ENCODE measurements at places on chromosomes 11 and 22. TPM values are rescaled to one million over a fixed set of nuclear protein-coding genes. Genes with fewer than 3 reads are reported as not detected.

The LRRC32 gene
- total RNA-seq = 20.2 TPM

The OR2D3 gene
- total RNA-seq = not detected

The HTR3B gene
- not detected for total RNA-seq

The NAALADL1 gene
- 2.7 TPM for total RNA-seq

The HBG2 gene
- total RNA-seq = not detected

The SULT4A1 gene
- not detected for total RNA-seq

The SERGEF gene
- 24.1 TPM for total RNA-seq

The C11orf87 gene
- total RNA-seq = not detected

The PTPRCAP gene
- total RNA-seq = 3.1 TPM

The APOBEC3B gene
- 2.1 TPM for total RNA-seq

The KIRREL3 gene
- not detected for total RNA-seq

- no peak for DNase-seq
- H3K4me3 ChIP-seq = no peak overlapping the region
- H3K27me3 ChIP-seq = no peaks in the 10 kb centered on the region
- H3K27ac ChIP-seq = no peak overlapping the region
- H3K36me3 ChIP-seq = no peaks in the 10 kb centered on the region
- H3K4me1 ChIP-seq = no peaks in the 10 kb centered on the region
Observed at GRCh38 chr11:90364527-90364926, 141.7 kb upstream of the CHORDC1 start.

GRCh38 chr11:70002433-70002832 is 75.7 kb upstream of the ANO1 start:
- no peak for DNase-seq
- H3K4me1 ChIP-seq = peaks cover 8% of the 10 kb centered on the region
- H3K36me3 ChIP-seq = no peaks in the 10 kb centered on the region
- no peak overlapping the region for H3K4me3 ChIP-seq
- peaks cover 9% of the 10 kb centered on the region for H3K27me3 ChIP-seq

DNA sequence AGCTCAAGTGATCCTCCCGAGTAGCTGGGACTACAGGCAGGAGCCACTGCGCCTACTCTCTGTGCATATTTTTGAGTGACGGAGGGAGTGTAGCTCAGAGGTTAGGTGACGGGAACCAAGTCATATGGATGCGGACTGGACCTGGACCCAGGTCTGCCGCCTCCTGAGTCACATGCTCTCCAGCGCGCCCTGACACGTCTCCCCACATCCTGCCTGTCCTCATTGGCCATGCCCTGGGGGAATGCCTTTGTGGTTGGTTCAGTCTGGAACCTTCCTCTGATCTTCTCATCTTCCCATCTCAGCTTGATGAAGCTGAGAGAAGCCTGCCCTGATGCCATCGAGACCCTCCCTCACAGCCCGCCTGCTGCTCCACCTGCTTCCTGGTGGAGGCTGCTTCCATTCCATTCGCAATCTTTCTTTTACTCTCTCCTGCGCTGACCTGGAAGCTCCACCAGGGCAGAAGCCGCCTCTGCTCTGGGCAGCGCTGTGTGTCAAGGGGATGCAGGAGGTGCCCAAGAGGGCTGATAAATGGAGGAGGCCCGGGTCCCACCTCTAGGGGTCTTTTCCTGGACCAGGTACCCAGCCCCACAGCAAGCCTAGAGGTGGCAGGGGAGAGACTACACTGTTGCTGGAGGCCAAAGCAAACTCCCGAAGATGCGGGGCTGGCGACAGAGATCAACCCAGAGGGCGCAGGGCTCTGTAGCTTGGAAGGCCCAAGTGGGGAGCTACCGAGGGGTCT is 13.9 kb upstream of the BAIAP2L2 start:
- H3K4me3 ChIP-seq = no peak overlapping the region
- no peak overlapping the region for H3K27ac ChIP-seq
- peaks cover 47% of the 10 kb centered on the region for H3K4me1 ChIP-seq
- no peaks in the 10 kb centered on the region for H3K27me3 ChIP-seq

DNA sequence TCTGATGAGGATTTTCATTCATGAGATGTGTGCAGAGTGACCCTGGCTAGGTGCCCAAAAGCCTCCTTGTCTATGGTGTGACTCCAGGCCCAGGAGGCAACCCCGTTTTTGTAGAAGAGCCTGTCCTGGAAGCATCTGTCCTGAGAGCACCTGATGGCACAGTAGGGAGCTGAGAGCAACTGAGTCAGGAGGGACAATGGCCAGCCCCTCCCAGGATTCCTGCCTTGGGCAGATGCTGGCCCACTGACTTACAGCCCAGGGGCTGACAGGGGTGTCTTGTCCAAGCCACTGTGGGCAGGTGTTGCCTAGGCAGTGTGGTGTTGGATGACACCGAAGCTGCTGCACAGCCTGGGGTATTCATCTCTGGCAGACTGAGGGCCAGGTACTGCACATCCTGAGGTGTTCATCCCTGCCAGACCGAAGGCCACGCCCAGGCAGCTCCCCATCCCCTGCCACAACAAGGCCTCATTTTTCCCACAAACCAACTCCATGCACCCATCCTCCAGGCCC is 3.2 kb upstream of the RFPL2 start:
- H3K4me1 ChIP-seq = peaks cover 14% of the 10 kb centered on the region
- no peaks in the 10 kb centered on the region for H3K36me3 ChIP-seq
- no peak overlapping the region for H3K4me3 ChIP-seq
- DNase-seq = no peak
- H3K27ac ChIP-seq = no peak overlapping the region

DNA sequence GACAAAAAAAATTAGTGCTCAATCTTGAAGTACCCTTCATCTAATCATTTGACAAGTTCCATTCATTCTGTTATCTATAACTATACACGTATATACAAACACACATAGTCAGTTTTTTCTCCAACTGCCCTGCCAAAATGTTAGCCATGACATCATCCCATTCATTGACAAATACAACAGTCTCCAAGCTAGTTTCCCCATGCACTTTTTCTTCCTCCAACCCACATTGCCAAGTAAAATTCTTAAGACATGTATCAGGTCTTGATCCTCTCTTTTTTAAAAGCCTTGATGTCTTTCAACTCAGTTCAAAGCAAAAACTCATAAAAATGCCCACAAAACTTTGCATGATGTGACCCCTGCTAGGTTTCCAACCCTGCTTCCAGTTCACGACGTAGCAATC is 58.1 kb downstream of the DDI1 start:
- no peaks in the 10 kb centered on the region for H3K27me3 ChIP-seq
- no peak for DNase-seq
- H3K4me1 ChIP-seq = no peaks in the 10 kb centered on the region
- H3K27ac ChIP-seq = no peak overlapping the region

DNA sequence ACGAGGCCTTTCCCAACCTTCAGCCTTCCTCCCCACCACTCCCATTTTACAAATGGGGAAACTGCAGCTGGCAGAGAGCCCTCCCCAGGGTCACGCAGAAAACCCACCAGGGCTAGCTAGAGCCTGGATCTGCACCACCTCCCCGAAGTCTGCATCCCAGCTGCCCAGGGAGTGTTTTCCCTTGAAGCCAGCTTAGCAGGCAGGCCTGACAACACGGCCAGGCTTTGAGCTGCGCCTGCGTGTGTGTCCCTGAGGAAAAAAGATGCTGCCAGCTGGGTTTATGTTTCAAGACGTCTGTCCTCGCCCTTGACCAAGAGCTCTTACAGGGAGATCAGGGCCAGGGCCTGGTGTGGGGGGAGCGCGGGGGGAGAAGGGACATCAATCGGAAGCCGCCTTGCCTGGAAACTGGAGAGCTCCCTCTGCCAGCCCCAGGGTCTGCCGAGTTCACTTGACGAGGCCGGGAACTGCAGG is 20.3 kb downstream of the WNT11 start:
- no peak overlapping the region for H3K4me3 ChIP-seq
- no peaks in the 10 kb centered on the region for H3K36me3 ChIP-seq

- H3K4me1 ChIP-seq = no peaks in the 10 kb centered on the region
- H3K36me3 ChIP-seq = no peaks in the 10 kb centered on the region
- no peak for DNase-seq
- H3K27me3 ChIP-seq = no peaks in the 10 kb centered on the region
- H3K4me3 ChIP-seq = no peak overlapping the region
Observed at GRCh38 chr11:46970913-46971625, 34.5 kb downstream of the CSTPP1 start.

- no peak overlapping the region for H3K4me3 ChIP-seq
- H3K4me1 ChIP-seq = peaks cover 34% of the 10 kb centered on the region
- H3K27me3 ChIP-seq = no peaks in the 10 kb centered on the region
- H3K36me3 ChIP-seq = peaks cover 53% of the 10 kb centered on the region
- DNase-seq = no peak
Observed at GRCh38 chr22:31618471-31619176, 43.4 kb downstream of the PISD start.

DNA sequence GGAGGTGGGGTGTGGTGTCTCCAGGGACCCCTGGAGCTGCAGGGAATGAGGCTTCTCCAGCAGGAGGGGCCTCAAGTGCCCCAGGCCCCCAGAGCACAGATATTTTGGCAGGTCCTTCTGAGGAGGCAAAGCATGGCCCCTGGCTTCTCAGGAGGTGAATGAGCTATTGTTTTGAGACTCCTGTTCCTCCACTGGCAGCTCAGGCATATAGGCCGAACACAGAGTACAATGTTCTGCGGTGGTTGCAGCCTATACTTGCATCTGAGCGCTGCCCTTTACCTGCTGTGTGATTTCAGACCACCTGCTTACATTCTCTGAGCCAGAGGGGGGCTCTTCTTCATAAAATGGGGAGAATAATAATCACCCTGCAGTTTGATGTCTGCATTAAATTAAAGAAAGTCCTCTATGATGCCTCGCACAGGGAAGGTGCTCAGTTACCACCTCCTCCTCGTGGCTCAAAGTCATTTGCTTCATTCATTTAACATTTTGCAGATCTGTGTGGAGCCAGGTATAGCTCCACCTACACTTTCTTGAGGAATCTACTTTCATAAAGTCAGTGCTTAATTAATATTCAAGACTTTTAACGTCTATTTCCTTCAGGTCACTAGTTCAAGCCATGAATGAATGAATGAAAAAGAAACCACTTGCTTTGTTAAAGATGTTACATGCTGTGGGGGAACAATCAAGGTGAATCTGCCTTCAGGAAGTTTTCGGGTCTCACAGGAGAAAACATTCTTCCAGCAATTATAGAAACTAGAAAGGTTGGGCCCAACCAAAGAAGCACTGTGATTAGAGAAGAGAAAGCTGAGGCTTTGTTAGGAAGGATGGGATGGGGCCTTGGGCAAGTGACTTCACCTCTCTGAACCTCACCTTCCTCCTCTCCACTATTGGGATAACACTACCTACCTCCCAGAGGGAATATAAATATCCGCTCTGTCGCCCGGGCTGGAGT is 68.4 kb downstream of the ADAMTS15 start:
- no peak overlapping the region for H3K27ac ChIP-seq
- DNase-seq = no peak
- no peak overlapping the region for H3K4me3 ChIP-seq
- peaks cover 16% of the 10 kb centered on the region for H3K4me1 ChIP-seq

- H3K27ac ChIP-seq = no peak overlapping the region
- H3K27me3 ChIP-seq = no peaks in the 10 kb centered on the region
- H3K4me3 ChIP-seq = no peak overlapping the region
Observed at GRCh38 chr11:124346311-124346955, 26.4 kb upstream of the OR8D2 start.

DNA sequence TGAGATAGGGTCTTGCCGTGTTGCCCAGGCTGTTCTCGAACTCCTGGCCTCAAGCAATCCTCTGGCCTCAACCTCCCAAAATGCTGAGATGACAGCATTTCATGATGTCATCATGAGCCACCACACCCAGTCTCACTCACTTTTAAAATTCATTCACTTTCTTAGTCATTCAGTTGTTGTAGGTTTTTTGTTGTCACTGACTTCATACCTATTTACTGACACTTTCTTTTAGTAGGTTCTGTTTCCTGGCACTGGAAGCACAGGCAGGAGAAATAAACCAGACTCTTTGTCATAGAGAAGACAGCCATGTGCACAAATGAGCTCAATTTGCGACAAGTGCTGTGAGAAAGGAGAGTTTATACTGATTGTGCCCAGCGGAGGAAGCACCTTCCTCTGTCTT is 10.5 kb downstream of the ART5 start:
- no peak overlapping the region for H3K4me3 ChIP-seq
- H3K4me1 ChIP-seq = no peaks in the 10 kb centered on the region
- H3K36me3 ChIP-seq = no peaks in the 10 kb centered on the region
- no peak overlapping the region for H3K27ac ChIP-seq
- H3K27me3 ChIP-seq = no peaks in the 10 kb centered on the region

GRCh38 chr11:15742626-15743519 is 613.5 kb downstream of the SOX6 start:
- no peak for DNase-seq
- no peaks in the 10 kb centered on the region for H3K27me3 ChIP-seq
- no peak overlapping the region for H3K4me3 ChIP-seq
- H3K27ac ChIP-seq = no peak overlapping the region
- H3K4me1 ChIP-seq = no peaks in the 10 kb centered on the region

- no peak overlapping the region for H3K27ac ChIP-seq
- H3K36me3 ChIP-seq = no peaks in the 10 kb centered on the region
- H3K4me3 ChIP-seq = no peak overlapping the region
- no peak for DNase-seq
- no peaks in the 10 kb centered on the region for H3K4me1 ChIP-seq
- H3K27me3 ChIP-seq = no peaks in the 10 kb centered on the region
Observed at GRCh38 chr11:70031631-70032469, 46.3 kb upstream of the ANO1 start.

DNA sequence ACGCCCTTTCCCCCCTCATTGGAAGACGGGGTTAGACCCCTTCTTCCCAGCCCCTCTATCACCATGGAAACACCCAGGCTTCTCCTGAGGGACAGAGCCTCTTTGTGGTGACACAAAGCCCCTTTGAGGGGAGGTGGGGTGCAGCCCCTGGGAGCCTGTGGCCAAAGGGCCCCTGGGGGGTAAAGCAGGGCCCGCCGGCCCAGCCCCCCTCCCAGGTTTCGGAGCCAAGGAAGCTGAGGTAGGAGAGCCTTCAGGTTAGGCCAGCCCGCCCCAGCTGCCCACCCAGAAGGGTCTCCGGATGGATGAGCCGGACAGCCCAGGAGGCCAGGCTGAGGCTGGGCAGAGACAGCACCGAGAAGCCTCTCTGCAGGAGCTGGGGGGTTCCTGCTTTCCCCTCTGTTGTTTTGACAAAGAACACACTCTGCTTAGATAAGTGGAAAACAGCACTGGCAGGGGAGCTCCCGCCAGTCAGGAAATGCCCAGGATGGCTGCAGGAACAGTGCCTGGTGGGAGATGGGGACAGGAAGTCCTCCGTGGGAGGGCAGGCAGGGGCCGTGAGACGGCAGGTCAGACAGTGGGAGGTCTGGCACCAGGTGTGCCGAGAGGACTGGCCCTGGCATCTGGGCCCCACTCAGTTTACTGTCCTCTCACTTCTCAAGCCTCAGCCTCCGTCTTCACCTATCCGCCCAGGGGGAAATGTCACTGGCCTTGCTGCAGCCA is 18.2 kb downstream of the ARVCF start:
- H3K4me3 ChIP-seq = no peak overlapping the region
- H3K27me3 ChIP-seq = no peaks in the 10 kb centered on the region
- no peak for DNase-seq
- no peak overlapping the region for H3K27ac ChIP-seq
- no peaks in the 10 kb centered on the region for H3K36me3 ChIP-seq

- H3K4me3 ChIP-seq = no peak overlapping the region
- no peaks in the 10 kb centered on the region for H3K36me3 ChIP-seq
- no peak for DNase-seq
- peaks cover 5% of the 10 kb centered on the region for H3K27me3 ChIP-seq
- no peak overlapping the region for H3K27ac ChIP-seq
- H3K4me1 ChIP-seq = peaks cover 12% of the 10 kb centered on the region
Observed at GRCh38 chr11:125333354-125334073, 162.6 kb downstream of the FEZ1 start.

GRCh38 chr22:24758164-24758799 is 16.2 kb downstream of the PIWIL3 start:
- H3K36me3 ChIP-seq = no peaks in the 10 kb centered on the region
- no peaks in the 10 kb centered on the region for H3K4me1 ChIP-seq
- H3K4me3 ChIP-seq = no peak overlapping the region
- no peak for DNase-seq
- peaks cover 9% of the 10 kb centered on the region for H3K27me3 ChIP-seq
- no peak overlapping the region for H3K27ac ChIP-seq

All from suprapubic skin (tissue), 4 donors.